ENCODE measurements at places on chromosomes 7 and 10.

- no peak for DNase-seq
Measured at GRCh38 chr7:7104971-7105370, 77.4 kb upstream of the C1GALT1 start.

GRCh38 chr7:115267503-115267902, 345.6 kb downstream of the MDFIC start:
- DNase-seq, result no peak

- no peak for DNase-seq
Measured at GRCh38 chr7:55432939-55433784, 68.0 kb downstream of the LANCL2 start.

DNA sequence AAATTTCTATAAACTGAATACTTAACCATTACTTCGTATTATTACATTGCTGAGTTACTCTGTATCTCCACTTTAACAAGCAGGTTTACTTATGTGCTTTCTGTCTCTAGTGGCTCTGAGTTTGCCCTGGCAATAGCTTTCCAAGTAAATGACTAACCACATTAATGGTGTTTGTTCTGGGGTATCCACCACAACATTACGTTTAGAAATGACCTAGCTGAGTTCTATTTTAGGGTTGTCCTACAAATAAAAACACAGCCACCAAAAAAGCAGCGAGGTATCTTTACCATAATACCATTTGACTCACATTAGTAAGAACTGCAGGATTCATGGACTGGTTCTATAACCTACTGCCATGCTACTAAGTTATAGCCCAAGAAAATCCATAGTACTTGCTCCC, 83.1 kb downstream of the HIBADH start:
- no peak for DNase-seq

- DNase-seq, result no peak
Measured at GRCh38 chr10:91367127-91367531, 43.0 kb upstream of the HECTD2 start.

GRCh38 chr7:98252425-98253054, 508 bp upstream of the TECPR1 start:
- DNase-seq, result no peak

DNA sequence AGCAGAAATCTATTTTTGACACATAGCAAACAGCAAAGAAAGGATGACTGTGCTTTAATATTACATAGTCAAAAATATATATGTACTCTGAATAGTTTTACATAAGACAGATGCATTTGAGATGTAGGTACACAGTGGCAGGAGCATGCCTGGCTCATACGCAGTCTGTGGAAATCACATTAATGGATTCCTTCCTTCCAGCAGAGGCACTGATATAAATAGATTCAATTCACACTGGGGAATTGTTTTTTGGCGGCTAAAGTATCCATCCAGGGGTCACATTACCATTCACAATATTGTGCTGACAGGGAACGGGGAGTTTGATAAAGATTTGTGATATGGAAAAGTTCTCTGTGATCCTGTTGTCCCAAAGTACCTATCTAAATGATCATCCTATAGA, 72.5 kb upstream of the AGR3 start:
- DNase-seq, result no peak

DNA sequence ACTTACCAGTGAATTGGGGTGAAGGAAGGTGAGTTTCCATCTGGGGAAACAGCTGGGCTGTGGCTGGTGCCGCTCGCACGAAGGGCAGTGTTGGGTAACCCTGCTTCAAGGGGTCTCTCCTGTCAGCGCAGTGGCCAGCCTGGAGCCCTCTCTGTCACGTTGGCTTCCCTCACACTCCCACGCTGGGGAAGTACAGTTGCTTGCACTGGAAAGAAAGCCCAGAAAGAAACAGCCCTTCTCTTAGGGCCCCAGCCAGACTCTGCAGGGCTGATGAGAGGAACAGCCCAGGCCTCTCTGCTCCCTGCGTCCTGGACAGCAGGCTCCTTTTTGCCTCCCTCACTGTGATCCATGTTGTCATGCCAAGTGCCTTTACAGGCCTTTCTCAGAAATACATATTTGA, 40.3 kb upstream of the TRIM8 start:
- DNase-seq, result no peak

GRCh38 chr7:98285157-98286092, 3.9 kb downstream of the BRI3 start:
- DNase-seq, result no peak

DNA sequence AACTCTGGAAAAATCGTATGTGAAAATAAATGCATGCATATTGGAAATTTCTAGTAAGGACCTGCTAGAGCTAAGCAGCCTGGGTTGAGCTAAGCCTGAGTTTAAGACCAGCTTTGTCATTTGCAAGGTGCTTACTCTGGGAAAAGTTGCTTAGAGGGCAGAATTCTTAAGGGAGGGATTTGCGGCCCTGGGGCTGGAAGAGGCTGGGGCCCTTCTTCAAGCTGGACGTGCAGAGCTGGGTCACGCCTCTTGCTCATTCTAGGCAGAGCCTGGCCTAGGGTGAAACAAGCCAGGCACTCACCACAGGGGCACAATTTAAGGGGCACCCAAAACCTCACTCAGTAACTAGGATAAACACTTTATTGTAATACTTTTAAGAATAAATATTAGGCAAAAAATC, 137.2 kb downstream of the ARHGAP22 start:
- DNase-seq, result no peak

DNA sequence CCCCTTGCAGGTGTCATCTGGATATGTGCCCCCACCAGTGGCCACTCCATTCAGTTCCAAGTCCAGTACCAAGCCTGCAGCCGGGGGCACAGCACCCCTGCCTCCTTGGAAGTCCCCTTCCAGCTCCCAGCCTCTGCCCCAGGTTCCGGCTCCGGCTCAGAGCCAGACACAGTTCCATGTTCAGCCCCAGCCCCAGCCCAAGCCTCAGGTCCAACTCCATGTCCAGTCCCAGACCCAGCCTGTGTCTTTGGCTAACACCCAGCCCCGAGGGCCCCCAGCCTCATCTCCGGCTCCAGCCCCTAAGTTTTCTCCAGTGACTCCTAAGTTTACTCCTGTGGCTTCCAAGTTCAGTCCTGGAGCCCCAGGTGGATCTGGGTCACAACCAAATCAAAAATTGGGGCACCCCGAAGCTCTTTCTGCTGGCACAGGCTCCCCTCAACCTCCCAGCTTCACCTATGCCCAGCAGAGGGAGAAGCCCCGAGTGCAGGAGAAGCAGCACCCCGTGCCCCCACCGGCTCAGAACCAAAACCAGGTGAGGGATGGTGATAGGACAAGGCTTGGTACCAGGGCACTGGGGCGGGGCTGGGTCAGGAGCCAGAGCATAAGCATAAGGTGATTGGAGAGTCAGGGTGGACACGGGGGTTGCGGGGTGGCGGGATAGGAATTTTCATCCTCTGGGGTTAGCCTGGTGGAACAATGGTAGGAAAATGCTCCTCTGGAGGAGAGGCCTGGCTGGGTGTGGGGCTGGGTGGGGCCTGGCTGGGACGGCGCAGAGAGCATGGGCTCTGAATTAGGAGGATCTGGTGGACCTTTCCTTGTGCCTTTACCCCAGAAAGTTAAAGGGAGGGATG, 1.9 kb downstream of the ZYX start:
- no peak for DNase-seq

DNA sequence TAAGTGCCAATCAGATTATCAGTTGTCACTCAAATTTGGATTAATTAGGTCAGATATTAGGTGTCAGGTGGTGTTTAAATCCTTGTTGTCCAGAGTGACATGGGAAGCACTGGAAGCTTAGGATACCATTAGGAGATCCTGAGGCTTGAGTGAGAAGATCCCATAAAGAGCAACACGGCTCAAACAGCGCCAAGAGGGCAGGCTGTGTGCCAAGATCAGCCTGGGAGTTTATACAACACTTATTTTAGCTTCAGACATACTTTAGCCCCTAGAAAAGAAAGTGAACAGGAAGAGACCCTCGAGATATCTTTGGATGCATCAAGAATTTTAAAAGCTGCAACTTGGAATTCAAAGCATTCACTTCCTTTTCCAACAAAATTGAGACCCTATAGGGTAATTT, 14.2 kb upstream of the ACTA2 start:
- DNase-seq, result no peak

- DNase-seq, result no peak
Measured at GRCh38 chr10:62323751-62324150, 50.4 kb upstream of the ZNF365 start.

DNA sequence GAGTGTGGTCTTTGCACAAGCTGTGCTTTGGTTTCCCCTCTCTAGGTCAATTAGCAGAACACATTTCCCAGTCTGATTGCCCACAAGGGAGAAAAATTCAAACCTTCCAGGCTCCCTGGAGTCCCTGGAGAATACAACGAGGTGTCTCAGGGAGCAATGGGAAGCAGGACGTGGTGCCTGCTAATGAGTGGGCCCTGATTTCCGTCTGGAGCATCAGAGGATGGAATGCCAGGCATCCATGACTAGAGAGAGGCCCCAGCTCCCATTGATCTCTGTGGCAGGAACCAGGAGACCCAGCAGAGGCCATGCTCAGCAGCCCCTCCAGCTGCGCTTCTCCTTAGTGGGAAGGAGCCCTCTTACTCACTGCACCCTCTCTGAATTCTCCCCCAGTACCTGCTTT, 33.2 kb upstream of the TLX1 start:
- no peak for DNase-seq

DNA sequence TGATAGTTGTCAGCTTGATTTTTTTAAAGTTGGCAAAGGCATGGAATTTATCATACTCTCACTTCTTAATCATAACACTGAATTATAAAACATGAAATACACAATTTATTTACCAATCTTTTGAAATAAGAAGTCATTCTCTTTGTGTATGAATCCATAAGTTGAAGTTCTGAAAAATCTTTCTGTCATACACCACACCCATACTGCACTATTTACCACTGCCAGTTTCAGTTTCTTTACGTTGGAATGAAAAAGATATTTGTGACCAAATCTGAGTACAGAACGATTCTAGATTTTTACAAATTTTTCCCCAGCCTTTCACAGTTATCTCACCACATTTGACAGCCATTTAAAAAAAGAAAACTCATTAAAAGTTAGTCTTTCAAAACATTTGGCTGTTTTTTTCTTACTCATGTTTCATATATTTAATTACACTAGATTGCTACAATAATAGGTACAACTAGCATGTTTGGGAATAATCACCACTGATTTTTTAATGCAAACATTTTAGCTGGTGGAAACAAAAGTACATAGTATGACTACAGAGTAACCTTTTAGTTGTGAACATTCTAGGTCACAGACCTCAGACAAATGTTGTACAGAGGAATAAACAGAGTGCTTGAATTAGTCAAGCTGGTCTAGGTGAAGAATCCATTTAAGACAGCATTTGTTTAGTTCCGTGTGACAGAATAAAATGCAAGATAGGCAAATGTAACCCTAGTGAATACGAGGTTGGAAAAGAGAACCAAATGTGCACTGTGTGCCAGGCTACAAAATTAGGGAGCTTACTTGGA, 185.0 kb upstream of the LRRN3 start:
- no peak for DNase-seq

GRCh38 chr7:157394246-157395191, 57.7 kb downstream of the DNAJB6 start:
- no peak for DNase-seq

GRCh38 chr7:100061518-100062193, 12.1 kb downstream of the ZSCAN21 start:
- no peak for DNase-seq

DNA sequence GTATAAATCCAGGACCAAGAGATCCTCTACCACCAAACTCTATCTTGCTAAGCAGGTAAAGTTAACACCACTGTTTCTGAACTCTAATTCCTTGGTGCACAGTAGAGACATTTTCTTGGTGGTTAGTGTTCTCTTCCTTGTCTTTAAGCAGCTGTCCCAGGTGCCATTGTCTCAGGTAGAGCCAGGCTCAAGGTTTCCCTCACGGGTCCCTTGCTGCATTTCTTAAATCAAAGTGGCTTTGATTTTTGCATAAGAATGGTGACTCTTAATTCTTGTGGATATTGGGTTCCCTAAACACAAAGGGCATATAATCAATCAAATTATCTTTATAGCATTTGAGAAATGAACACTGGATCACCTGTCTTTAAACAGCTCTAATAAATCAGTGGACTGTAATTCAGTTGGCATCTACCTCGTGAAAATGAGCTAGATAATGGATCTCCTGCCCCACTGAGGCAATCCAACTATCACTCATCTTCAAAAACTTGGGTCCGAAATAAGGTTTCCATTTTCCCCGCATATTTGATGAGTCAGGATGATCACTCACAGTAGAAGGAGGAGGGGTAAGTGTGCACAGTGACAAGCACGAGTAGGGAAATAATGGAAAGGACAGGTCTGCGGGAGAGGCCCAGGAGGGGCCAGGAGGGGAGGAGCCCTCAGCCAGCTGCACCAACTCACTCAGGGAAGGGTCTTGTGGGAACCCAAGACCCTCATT, 2.4 kb downstream of the ABCC2 start:
- no peak for DNase-seq

DNA sequence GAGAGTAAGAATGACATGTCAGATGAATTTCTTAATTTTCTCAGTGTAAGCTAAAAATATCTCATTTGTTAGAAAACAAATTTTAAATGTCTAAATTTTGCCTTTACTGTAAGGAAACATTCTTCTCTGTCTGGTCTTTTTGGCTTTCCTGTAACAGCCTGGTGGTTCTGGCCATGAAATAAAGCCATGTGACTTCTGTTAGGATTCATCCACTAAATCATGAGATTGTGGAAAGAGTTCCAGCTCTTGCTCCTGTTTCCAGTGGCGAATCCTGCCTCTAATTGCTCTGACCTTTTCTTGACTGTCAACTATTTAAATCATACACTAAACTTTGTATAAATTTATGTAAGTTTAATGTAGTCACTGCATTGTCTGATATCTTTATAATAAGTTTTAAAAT, 398.5 kb upstream of the AKR1E2 start:
- no peak for DNase-seq

DNA sequence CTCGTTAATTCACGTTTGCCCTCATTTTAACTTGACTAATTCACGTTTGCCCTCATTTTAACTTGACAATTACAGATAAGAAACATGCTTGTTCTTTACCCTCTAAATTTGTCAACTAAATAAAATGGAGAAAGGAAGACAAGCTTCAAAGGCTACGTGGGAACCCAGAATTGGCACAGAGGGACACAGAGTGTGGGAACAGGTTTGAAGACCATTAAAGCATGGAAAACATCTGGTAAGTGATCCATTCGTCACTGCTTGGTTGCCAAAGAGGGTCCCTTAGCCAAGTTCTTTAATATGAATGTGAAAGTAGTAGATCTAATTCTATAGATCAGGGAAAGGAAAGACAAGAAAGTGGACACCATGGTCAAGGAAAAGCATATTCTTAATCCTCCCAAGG, 57.2 kb downstream of the ITIH5 start:
- DNase-seq, result no peak

- DNase-seq, result no peak
Measured at GRCh38 chr7:69871886-69872569, 273.8 kb downstream of the AUTS2 start.

- no peak for DNase-seq
Measured at GRCh38 chr7:25260862-25261494, 32.7 kb upstream of the NPVF start.

All from CD8-positive, alpha-beta T cell (primary cell).